Activated CD4-positive, alpha-beta memory T cell treated with anti-CD3 and anti-CD28 coated beads for 36 hours (primary cell): ENCODE measurements at places on chromosomes 4 and X.

DNA sequence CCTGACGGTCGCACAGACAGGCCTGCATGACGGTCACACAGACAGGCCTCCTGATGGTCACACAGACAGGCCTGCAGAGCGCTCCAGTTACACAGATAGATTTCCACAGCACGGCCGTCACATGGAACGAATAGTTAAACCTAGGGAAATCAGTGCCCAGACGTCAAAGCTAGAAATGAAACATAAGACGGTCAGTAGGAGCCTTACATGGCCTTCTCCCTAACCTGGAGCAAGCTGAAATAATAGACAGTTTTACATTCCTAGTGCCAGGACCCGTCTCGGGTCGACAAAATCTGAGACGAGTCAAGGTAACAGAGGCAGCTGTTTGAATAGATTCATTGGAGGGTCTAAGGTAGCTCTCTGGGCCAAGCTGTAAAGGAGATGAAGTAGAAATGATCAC is 126.9 kb downstream of the MTNR1A start:
- H3K4me1 ChIP-seq, result no peaks in the 10 kb centered on the region
- no peaks in the 10 kb centered on the region for H3K27me3 ChIP-seq
- no peak overlapping the region for H3K27ac ChIP-seq
- H3K4me3 ChIP-seq, result no peak overlapping the region

DNA sequence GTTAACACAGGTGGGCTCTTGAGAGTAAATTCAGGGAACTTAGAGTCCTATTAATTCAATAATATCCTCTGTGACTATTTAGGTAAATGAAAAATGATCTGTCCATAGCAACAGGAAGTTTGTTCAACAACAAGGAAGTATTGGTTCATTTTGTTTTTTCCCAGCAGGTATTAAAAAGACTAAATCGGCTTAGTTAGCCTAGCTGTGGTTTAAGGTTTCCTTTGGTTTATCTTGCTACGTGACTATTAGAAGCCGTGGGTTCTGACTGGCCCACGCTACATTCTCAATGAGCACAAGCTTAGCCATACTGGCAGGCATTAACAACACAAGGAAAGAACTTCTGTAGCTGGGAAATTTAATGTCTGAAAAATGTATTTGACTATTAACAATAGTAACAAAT is 168.8 kb upstream of the HS3ST1 start:
- H3K27ac ChIP-seq, result no peak overlapping the region
- no peak for DNase-seq
- H3K4me1 ChIP-seq, result no peaks in the 10 kb centered on the region

- no peaks in the 10 kb centered on the region for H3K36me3 ChIP-seq
- no peak for DNase-seq
- H3K27ac ChIP-seq, result no peak overlapping the region
- H3K27me3 ChIP-seq, result peaks cover 5% of the 10 kb centered on the region
- H3K4me1 ChIP-seq, result peaks cover 16% of the 10 kb centered on the region
Observed at GRCh38 chr4:8156617-8157016, 2.0 kb downstream of the ABLIM2 start.

DNA sequence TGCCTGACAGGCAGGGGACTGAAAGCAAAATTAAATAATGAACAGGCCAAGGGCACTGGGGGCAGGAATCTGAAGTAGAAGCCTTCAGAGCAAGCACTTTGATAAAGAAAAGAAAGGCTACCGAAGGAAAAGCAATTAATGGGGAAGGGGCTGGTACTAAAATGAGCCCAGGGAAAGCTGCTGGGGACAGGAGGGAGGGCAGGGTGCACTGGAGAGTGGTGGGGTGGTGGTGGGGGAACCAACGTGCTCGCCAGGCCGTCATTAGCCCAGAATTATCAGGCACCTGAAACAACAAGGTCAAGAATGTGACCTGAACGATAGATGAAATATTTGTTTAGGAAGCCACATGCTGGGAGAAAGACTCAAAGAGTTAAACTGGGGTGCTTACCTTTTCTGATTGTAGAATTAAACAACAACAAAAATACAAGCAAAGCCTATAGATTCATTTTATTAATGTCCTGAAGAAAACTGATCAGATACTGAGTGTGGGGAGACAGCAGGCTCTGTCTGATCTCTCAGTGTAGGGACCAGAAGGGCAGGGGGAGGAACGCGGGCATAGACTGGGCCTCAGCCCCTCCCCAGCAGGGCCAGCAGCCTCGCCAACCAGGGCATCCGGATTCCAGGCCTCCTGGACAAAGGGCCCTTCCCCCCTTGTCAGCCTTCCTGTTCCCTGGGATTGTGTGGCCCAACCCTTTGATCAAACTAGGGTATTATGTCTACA is 239.7 kb upstream of the KLF3 start:
- no peaks in the 10 kb centered on the region for H3K27me3 ChIP-seq
- H3K4me1 ChIP-seq, result peaks cover 5% of the 10 kb centered on the region
- no peak overlapping the region for H3K27ac ChIP-seq

DNA sequence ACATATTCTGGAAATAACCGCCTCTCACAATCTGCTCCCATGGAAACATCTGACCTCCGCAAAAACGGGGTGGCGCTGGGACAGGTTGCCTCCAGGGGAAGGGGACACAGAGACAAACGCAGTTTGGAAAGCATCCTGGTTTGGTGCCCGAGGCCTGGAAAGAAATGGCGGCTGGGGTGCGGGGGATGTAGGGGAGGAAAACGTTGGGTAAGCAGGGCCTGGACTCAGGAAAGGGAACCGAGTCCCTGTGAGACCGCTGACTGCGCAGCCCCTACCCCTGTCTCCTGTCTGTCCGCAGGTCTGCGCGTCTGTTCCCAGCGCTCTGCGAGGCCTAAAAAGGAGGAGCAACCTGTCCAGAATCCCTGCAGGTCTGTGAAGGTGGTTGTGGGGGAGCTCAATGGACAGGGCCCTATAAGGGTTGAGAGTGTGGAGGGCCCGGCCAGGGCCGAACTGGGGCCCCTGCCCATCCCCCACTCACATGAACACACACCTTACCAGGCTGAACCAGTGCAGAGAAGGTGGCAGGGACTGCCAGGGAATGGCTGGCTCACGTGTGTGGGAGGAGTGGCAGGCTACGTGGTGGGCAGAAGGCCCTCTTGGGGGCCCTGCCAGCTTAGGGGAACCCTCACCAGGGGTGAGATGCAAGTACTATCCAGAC is 672 bp downstream of the TCEAL3 start:
- H3K4me3 ChIP-seq, result peak overlapping the region; percentile 71
- H3K4me1 ChIP-seq, result peaks cover 4% of the 10 kb centered on the region
- no peaks in the 10 kb centered on the region for H3K36me3 ChIP-seq

- no peak overlapping the region for H3K4me3 ChIP-seq
- H3K27me3 ChIP-seq, result no peaks in the 10 kb centered on the region
- H3K27ac ChIP-seq, result no peak overlapping the region
- H3K4me1 ChIP-seq, result peaks cover 12% of the 10 kb centered on the region
- H3K36me3 ChIP-seq, result peaks cover 25% of the 10 kb centered on the region
Observed at GRCh38 chr4:7792616-7793015, 147.0 kb downstream of the AFAP1 start.
